Stomach (tissue), 19 donors: ENCODE measurements at places on chromosomes 12 and 14. TPM values are rescaled to one million over a fixed set of nuclear protein-coding genes. Genes with fewer than 3 reads are reported as not detected.

DNA sequence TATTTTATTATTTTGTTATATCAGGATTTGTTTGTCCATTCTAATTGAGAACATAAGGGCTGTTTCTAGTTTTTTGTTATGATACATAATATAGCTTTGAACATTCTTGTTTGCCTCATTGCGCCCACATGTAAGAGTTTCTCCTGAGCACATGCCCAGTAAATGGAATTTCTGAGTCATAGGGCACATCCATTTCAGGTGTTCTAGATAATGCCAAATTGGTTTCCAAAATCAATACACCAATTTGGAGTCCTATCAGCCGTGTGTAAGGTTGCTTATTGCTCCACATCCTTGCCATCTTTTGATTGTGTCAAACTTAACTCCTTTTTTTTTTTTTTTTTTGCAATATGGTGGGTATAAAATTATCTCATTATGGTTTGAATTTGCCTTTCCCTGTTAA is 97.9 kb upstream of the RESF1 start:
- H3K36me3 ChIP-seq = no peaks in the 10 kb centered on the region
- no peak overlapping the region for H3K4me3 ChIP-seq
- no peaks in the 10 kb centered on the region for H3K27me3 ChIP-seq
- no peaks in the 10 kb centered on the region for H3K4me1 ChIP-seq

GRCh38 chr14:24999157-24999556 is 50.8 kb downstream of the STXBP6 start:
- no peak overlapping the region for H3K4me3 ChIP-seq
- no peak for DNase-seq

GRCh38 chr12:6457220-6457945 is 5.5 kb downstream of the TAPBPL start:
- H3K36me3 ChIP-seq = peaks cover 68% of the 10 kb centered on the region
- H3K27ac ChIP-seq = no peak overlapping the region

GRCh38 chr12:6871052-6871957 is 1.8 kb downstream of the SPSB2 start:
- peaks cover 16% of the 10 kb centered on the region for H3K36me3 ChIP-seq
- peak overlapping the region; percentile 69 for H3K4me3 ChIP-seq
- H3K27me3 ChIP-seq = no peaks in the 10 kb centered on the region
- H3K4me1 ChIP-seq = peaks cover 37% of the 10 kb centered on the region
- peak; percentile 45 for DNase-seq
- H3K27ac ChIP-seq = peak overlapping the region; percentile 98

DNA sequence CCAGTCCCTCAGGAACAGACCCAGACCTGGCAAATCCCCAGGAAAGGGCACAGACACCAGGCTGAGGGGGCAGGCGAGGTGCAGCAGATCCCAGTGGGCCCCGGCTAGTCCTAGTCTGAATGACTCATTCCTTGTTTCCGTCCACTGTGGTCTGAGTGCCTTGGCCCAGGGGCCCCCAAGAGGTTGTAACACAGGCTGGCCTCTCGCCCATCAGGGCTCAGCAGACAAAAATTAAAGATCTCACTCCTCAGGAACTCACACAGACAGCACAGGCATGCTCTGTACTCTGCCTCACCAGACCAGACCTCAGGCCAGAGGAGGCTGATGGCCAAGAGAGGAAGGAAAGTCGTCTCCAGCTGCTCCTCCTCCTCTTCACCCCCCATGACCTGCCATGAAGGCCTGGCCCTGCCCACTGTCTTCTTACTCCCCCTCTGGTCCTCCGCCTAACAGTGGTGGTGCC is 7.7 kb upstream of the LTBP2 start:
- H3K27ac ChIP-seq = peak overlapping the region; percentile 74
- no peaks in the 10 kb centered on the region for H3K36me3 ChIP-seq
- peaks cover 15% of the 10 kb centered on the region for H3K4me1 ChIP-seq
- peak; percentile 72 for DNase-seq
- peaks cover 16% of the 10 kb centered on the region for H3K27me3 ChIP-seq

- no peak for DNase-seq
- H3K36me3 ChIP-seq = no peaks in the 10 kb centered on the region
- no peak overlapping the region for H3K27ac ChIP-seq
- no peak overlapping the region for H3K4me3 ChIP-seq
These were observed 87.0 kb downstream of the HMGA2 start for GRCh38 chr12:65911321-65911720.

DNA sequence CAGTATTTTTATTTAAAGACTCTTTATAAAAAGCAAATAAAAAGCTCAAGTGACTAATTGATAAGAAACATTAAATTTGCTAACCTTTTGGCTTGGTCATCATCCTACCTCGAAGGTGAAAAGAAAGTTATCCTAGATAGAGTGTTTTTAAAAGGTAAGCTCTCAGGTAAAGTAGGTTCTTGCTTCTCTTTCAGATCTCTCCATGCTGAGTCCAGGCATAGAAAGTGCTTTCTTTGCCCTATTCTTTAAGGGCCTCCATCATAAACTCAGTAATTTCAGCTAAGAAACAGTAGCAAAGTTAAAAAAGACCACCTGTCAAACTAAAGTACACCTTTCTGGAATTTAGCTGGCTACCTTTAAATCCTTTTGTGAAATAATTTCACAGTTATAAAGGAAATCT is 20.6 kb upstream of the ANHX start:
- no peak overlapping the region for H3K4me3 ChIP-seq
- no peak for DNase-seq
- no peak overlapping the region for H3K27ac ChIP-seq
- no peaks in the 10 kb centered on the region for H3K4me1 ChIP-seq
- no peaks in the 10 kb centered on the region for H3K27me3 ChIP-seq

- H3K4me1 ChIP-seq = peaks cover 66% of the 10 kb centered on the region
- H3K36me3 ChIP-seq = no peaks in the 10 kb centered on the region
- peak overlapping the region; percentile 99 for H3K27ac ChIP-seq
- H3K27me3 ChIP-seq = no peaks in the 10 kb centered on the region
- DNase-seq = peak; percentile 85
These were observed 1.1 kb downstream of the ARHGAP5 start for GRCh38 chr14:32078023-32078857.

- no peaks in the 10 kb centered on the region for H3K27me3 ChIP-seq
- no peaks in the 10 kb centered on the region for H3K4me1 ChIP-seq
- H3K27ac ChIP-seq = no peak overlapping the region
- no peak overlapping the region for H3K4me3 ChIP-seq
- H3K36me3 ChIP-seq = no peaks in the 10 kb centered on the region
These were observed 2.0 kb upstream of the PRB2 start for GRCh38 chr12:11397366-11397765.

DNA sequence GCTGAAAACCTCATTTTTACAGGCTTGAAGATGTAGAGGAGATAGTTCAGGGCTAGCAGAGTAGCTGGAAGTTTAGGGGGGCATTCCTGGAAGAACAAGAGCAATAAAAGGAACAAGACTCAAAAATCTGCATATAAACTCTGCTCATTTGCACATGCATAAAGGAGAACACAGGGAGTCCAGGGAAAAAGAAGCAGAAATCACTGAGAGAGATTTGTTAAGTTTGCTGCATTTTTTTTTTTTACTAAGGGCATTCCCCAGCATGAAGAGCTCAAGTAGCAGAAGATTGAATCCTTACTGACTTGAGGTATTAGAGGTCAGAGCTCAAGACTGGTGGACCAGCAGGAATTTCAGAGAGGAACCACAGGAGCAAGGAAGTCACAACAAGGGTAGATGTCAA is 28.2 kb upstream of the BCL11B start:
- H3K27ac ChIP-seq = no peak overlapping the region
- H3K4me3 ChIP-seq = no peak overlapping the region
- no peak for DNase-seq
- H3K36me3 ChIP-seq = no peaks in the 10 kb centered on the region

- H3K27ac ChIP-seq = peak overlapping the region; percentile 79
- H3K4me1 ChIP-seq = peaks cover 5% of the 10 kb centered on the region
- H3K27me3 ChIP-seq = no peaks in the 10 kb centered on the region
- DNase-seq = no peak
- H3K36me3 ChIP-seq = no peaks in the 10 kb centered on the region
These were observed 143.5 kb downstream of the SCARB1 start for GRCh38 chr12:124720004-124720680.

DNA sequence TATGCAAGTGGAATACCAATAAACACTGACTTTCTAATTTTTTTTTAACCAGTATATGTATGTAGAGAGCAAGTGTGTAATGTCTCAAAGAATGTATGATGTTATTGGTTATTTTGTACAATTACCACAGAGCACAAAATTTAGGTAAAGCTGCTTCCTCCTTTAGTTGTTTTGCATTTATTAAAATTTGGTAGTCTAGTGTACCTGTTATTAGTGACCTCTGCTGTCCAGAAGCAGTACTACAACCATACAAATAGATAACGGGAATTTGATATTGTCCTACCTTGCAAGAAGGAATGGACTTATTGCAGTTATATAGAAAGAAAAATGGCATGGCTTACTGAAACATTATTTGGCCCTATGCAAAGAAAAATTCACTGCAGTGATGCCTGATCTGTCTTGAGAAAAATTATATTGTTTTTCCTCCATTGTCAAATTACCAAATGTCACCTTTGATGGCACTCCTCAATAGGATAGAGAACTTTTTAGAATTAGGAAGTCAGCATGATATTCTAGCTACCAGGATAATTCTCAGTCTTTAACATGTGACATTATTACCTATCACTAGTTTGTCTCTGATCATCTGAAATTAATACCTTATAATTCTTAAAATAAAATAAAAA is 153.9 kb upstream of the RMST start:
- no peaks in the 10 kb centered on the region for H3K27me3 ChIP-seq
- no peak overlapping the region for H3K27ac ChIP-seq
- DNase-seq = peak; percentile 71
- no peak overlapping the region for H3K4me3 ChIP-seq
- H3K4me1 ChIP-seq = no peaks in the 10 kb centered on the region

- no peaks in the 10 kb centered on the region for H3K4me1 ChIP-seq
- no peak overlapping the region for H3K4me3 ChIP-seq
- no peaks in the 10 kb centered on the region for H3K27me3 ChIP-seq
- DNase-seq = no peak
These were observed 214.5 kb downstream of the EGLN3 start for GRCh38 chr14:33736299-33736825.

DNA sequence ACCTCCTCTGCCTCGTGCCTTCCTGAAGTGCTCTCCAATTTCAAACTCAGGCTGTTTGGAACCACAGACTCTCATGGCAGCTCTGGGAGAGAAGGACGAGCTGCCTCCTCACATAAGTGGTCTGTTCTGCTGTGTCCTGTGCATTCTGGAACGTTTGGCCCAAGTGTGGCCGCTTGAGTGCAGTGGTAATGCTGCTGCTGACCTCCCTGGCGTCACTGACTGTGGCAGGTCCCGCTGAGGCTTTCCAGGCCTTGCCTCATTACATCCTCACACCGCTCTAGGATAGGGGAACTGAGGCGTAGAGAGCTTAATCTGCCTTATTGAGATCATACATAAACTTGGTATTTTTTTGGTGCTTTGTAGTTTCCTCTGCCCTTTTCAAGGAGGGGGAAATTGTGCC is 14.2 kb downstream of the CCDC92 start:
- no peaks in the 10 kb centered on the region for H3K36me3 ChIP-seq
- no peak for DNase-seq
- peak overlapping the region; percentile 77 for H3K27ac ChIP-seq
- no peaks in the 10 kb centered on the region for H3K27me3 ChIP-seq
- H3K4me3 ChIP-seq = no peak overlapping the region

GRCh38 chr14:68577802-68578541 is 214.9 kb downstream of the ZFP36L1 start:
- peaks cover 52% of the 10 kb centered on the region for H3K4me1 ChIP-seq
- no peaks in the 10 kb centered on the region for H3K27me3 ChIP-seq
- no peak overlapping the region for H3K4me3 ChIP-seq
- peak; percentile 88 for DNase-seq

DNA sequence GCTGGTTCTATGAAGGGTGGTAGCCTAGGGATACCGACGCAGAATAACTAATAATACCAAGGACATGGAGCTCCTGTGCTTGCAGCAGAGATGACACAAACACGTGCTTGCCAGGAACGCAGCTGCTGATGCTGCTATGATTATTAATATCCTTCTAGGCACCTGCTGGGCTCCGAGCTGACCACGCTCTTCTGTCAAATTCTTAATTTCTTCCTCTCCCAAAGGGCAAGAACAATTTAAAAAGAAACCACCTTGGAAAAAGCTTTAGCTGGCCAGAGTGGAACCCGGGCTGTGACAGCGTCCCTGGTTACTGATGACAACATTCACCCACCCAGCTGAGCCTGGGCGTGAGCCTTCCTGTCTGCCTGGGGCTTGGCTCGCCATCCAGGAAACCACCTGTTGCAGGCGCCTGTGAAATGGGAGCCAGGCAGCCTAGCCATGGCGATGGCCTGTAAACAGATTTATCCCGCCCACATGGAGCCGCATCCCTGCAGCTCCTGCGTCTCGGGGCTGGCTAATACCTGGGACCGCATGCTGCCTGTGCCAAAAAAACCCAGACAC is 28.8 kb downstream of the CLMN start:
- H3K4me1 ChIP-seq = peaks cover 22% of the 10 kb centered on the region
- no peak overlapping the region for H3K4me3 ChIP-seq
- no peaks in the 10 kb centered on the region for H3K36me3 ChIP-seq

GRCh38 chr14:91177073-91178034 is 63.5 kb downstream of the DGLUCY start:
- peaks cover 89% of the 10 kb centered on the region for H3K36me3 ChIP-seq
- no peaks in the 10 kb centered on the region for H3K4me1 ChIP-seq
- no peaks in the 10 kb centered on the region for H3K27me3 ChIP-seq
- no peak overlapping the region for H3K4me3 ChIP-seq
- H3K27ac ChIP-seq = no peak overlapping the region

Gene BIN2
- total RNA-seq = 4.0 TPM

Gene GPR135
- 5.5 TPM for total RNA-seq

Gene MSI1
- total RNA-seq = 7.1 TPM
